ENCODE measurements at places on chromosomes 1 and 21. TPM values are rescaled to one million over a fixed set of nuclear protein-coding genes. Genes with fewer than 3 reads are reported as not detected.

DNA sequence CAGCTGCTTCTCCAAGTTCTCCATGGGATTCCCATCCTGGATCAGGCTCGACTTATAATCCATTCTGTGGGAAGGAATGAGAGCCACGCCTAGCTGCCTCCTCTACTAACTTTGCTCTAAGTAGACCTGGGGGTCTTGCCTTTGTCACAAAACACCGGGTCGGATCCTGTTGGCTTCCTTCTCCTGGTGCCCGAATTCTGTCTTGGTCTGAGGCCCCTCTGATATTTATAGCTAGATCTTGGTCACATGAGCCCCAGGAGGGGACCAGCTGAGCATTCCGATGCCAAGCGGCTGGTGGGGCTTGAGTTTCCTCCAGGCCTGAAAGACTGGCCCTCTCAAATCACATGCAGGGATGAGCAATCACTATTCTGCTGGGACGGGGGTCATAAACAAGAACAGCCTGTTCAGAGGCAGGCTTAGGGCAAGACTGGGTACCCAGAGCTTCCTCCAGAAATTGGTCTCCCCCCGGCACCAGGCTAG is at the start of gene TRIM63:
Gene TRIM63 (minus strand): TSS at position 199 of the 480 bp plus-strand sequence. CDS start 136 bp downstream, at position 63.
- H3K27ac ChIP-seq, result peak within 1 kb of the TSS; percentile 21
- no peaks in the 10 kb centered on the region for H3K4me1 ChIP-seq
- no peak within 1 kb of the TSS for H3K4me3 ChIP-seq
- no peaks in the 10 kb centered on the region for H3K27me3 ChIP-seq

- H3K27ac ChIP-seq, result no peak overlapping the region
- no peaks in the 10 kb centered on the region for H3K27me3 ChIP-seq
- H3K36me3 ChIP-seq, result no peaks in the 10 kb centered on the region
- no peak overlapping the region for H3K4me3 ChIP-seq
Measured at GRCh38 chr1:55926906-55927471, 652.4 kb downstream of the PLPP3 start.

- H3K27ac ChIP-seq, result no peak overlapping the region
- no peaks in the 10 kb centered on the region for H3K36me3 ChIP-seq
- DNase-seq, result no peak
- no peak overlapping the region for H3K4me3 ChIP-seq
Measured at GRCh38 chr1:218341325-218341724, 3.8 kb upstream of the TGFB2 start.

DNA sequence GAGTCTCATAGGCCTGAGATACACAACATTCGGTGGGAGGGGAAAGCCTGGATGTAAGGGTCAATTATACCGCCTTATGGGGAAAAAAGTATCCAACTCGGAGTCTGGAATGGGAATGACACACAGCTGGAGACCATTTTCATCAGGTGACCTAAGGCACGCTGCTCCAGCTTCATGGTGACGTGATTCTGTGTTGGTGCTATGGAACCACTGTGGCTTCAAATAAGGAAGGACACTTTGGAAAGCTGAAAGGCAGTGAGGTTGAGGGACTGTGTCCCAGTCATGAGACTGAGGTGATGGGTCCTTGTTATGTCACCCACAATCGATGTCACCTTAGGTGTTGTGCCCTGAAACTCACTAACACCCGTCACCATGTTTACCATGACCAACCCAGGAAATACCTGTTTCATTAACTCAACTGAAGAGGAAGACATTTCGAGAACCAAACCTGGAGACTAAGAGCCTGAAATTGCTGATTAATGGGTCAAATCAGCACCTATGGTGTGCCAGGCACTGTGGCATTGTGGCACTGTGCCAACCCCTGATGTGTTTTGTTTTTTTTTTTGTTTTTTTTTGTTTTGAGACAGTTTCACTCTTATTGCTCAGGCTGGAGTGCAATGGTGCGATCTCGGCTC is 54.5 kb downstream of the IRF2BP2 start:
- no peak overlapping the region for H3K4me3 ChIP-seq
- H3K4me1 ChIP-seq, result peaks cover 23% of the 10 kb centered on the region
- H3K27ac ChIP-seq, result no peak overlapping the region
- DNase-seq, result peak; percentile 31

DNA sequence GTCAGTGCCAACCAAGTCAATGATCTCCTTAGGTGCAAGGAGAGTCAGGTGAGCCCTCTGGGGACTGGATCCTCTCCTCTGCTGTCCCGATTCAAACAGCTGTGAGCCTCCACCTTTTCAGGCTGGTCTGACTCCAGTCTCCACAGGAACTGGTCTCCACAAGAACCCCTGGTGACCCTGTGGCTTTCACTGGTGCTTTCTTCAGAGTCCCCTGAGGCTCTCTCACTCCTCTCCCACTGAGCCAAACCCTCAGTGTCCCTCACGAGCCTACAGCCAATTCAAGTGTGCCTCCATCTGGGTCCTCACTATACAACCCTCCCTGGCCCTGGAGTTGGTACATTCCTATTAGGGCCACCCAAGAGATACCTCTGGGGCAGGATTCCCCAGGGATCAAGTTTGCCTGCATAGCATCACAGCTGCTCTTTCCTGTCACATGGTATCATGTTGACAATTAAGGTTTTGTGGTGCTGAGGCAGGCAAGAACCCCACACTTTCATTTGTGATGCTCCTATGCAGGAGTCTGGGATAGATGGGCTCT is 5.2 kb upstream of the NGF start:
- H3K36me3 ChIP-seq, result no peaks in the 10 kb centered on the region
- no peak overlapping the region for H3K4me3 ChIP-seq
- H3K27me3 ChIP-seq, result no peaks in the 10 kb centered on the region
- peaks cover 5% of the 10 kb centered on the region for H3K4me1 ChIP-seq
- H3K27ac ChIP-seq, result no peak overlapping the region
- DNase-seq, result no peak

DNA sequence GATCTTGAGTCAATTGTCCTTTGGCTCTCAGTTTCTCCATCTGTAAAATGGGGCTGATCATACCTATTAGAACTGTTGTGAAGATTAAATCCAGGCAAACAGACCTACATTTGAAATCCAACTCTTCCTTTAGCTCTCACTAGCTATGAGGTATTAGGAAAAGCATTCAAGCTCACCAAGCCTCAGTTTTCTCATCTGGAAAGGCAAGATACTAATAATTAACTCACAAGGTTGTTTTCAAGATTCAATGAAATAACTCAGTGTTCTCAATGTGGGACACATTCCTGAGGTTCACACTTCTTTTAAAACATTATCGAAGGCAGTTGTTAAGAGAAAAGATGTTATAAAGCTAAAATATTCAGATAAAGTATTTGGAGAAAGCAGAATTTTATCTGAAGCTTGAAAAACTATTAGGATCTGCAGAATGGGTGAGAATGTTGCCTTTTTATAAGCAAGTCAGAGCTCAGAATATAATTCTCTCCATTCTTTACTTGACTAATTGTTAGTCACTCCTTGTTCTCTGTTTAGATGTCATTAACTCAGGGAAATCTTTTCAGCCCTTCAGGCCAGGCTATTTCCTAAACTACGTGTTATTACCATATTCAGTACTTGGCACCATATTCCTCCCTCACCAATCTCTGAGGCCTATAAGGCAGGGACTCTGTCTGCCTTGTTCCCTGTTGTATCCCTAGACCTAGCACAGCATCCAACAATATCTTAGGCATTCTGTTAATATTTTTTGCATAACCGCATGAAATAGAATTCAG is 72.0 kb upstream of the VAV3 start:
- no peaks in the 10 kb centered on the region for H3K36me3 ChIP-seq
- H3K27me3 ChIP-seq, result no peaks in the 10 kb centered on the region
- H3K27ac ChIP-seq, result no peak overlapping the region
- H3K4me1 ChIP-seq, result peaks cover 6% of the 10 kb centered on the region
- DNase-seq, result no peak
- no peak overlapping the region for H3K4me3 ChIP-seq

GRCh38 chr1:241736387-241736786 is 84.3 kb downstream of the WDR64 start:
- no peak overlapping the region for H3K27ac ChIP-seq
- no peak overlapping the region for H3K4me3 ChIP-seq
- H3K4me1 ChIP-seq, result no peaks in the 10 kb centered on the region
- H3K36me3 ChIP-seq, result no peaks in the 10 kb centered on the region

GRCh38 chr1:234507089-234507488 is 28.1 kb upstream of the TARBP1 start:
- H3K36me3 ChIP-seq, result no peaks in the 10 kb centered on the region
- H3K4me3 ChIP-seq, result no peak overlapping the region
- H3K27ac ChIP-seq, result no peak overlapping the region
- peaks cover 5% of the 10 kb centered on the region for H3K4me1 ChIP-seq
- DNase-seq, result no peak

- peak overlapping the region; percentile 90 for H3K27ac ChIP-seq
- DNase-seq, result no peak
- H3K4me3 ChIP-seq, result no peak overlapping the region
- no peaks in the 10 kb centered on the region for H3K36me3 ChIP-seq
- H3K4me1 ChIP-seq, result peaks cover 30% of the 10 kb centered on the region
Measured at GRCh38 chr1:181152892-181153633, 64.6 kb downstream of the IER5 start.

DNA sequence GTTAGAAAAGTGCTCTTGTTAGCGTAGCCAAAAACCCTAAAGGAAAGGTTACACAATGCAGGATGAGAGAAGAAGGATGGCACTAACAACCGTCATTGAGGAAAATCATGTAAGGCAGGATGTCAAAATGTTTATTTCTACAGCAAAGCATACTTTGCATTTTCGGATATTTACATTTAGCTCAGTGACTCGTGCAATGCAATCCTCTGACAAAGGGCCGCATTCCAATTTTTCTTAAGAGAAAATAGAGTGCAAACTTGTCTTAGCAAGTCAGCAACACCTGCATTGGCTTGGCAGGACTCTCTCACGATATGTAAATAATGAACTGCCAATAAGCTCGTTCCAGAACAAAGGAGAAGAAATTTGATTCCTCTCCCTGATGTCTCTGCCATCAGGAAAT is 33.3 kb downstream of the TIAM1 start:
- H3K36me3 ChIP-seq, result no peaks in the 10 kb centered on the region
- no peak overlapping the region for H3K4me3 ChIP-seq
- H3K4me1 ChIP-seq, result no peaks in the 10 kb centered on the region
- no peak overlapping the region for H3K27ac ChIP-seq
- DNase-seq, result no peak
- no peaks in the 10 kb centered on the region for H3K27me3 ChIP-seq

- H3K4me3 ChIP-seq, result no peak overlapping the region
- no peaks in the 10 kb centered on the region for H3K36me3 ChIP-seq
- peak; percentile 37 for DNase-seq
- no peak overlapping the region for H3K27ac ChIP-seq
Measured at GRCh38 chr1:211487082-211487481, 4.9 kb downstream of the RD3 start.

- H3K36me3 ChIP-seq, result no peaks in the 10 kb centered on the region
- H3K4me1 ChIP-seq, result peaks cover 33% of the 10 kb centered on the region
- H3K4me3 ChIP-seq, result no peak overlapping the region
- no peaks in the 10 kb centered on the region for H3K27me3 ChIP-seq
Measured at GRCh38 chr1:54798206-54798605, 2.9 kb downstream of the TTC22 start.

The TEDDM1 gene
- not detected for total RNA-seq

The FAM72D gene
- total RNA-seq, result 2.0 TPM

The SETSIP gene
- total RNA-seq, result not detected

The KCNJ6 gene
- total RNA-seq, result not detected

The CREB3L4 gene
- 15.2 TPM for total RNA-seq

The CNIH3 gene
- not detected for total RNA-seq

The LCE1F gene
- not detected for total RNA-seq

The GCSAML gene
- total RNA-seq, result not detected

The ATP6V0B gene
- total RNA-seq, result 71.5 TPM

Measured in vagina (tissue), 2 donors.